ENCODE measurements at places on chromosomes 4 and X.

GRCh38 chr4:25347473-25347872, 29.6 kb upstream of the ANAPC4 start:
- no peak for DNase-seq

GRCh38 chrX:109889289-109890006, 113.5 kb upstream of the TMEM164 start:
- DNase-seq, result no peak

DNA sequence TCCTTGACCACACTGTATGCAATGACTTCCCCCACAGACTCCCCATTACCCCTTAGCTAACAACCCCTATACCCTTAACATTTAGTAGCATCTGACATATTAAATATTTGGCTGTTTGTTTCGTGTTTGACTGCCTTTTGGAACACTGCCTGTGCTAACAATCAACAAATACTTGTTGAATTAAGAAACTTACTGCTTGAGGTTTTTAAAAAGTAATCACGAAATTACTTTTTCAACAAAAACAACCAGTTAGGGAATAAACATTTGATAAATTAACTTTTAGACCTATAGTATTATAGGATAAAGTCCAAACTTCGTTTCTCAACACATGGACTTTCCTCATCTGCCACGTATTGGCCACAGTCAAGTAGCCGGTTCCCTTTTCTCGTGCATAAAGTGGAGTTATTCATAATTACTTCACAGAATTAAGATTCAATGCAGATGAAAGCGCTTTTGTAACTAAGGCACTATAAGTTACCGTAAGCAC, 555 bp upstream of the ELMOD2 start:
- DNase-seq, result no peak

DNA sequence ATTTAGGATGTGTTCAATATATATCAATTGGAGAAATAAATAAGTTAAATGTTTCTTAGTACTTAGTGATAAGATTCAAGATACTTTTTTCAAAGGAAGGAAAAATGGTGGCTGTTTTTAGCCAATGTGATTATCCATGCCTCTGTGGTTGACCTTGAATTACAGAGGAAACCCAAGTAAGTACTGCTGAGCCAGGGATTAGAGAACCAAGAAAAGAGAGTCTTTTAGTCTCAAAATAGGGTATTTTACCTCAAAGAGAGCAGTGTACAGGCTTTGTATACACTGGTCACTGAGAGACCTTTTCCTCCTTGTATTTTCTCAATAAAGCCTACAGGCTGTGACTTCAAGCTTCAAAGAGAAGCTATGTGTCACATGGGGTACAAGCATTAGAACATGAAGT, 1075.3 kb downstream of the ADGRL3 start:
- DNase-seq, result no peak

- DNase-seq, result no peak
Observed at GRCh38 chrX:72052415-72053090, 79.2 kb downstream of the RTL5 start.

- DNase-seq, result no peak
Observed at GRCh38 chr4:185479507-185479971, 8.0 kb upstream of the CCDC110 start.

- no peak for DNase-seq
Observed at GRCh38 chr4:150970685-150971151, 44.4 kb downstream of the LRBA start.

DNA sequence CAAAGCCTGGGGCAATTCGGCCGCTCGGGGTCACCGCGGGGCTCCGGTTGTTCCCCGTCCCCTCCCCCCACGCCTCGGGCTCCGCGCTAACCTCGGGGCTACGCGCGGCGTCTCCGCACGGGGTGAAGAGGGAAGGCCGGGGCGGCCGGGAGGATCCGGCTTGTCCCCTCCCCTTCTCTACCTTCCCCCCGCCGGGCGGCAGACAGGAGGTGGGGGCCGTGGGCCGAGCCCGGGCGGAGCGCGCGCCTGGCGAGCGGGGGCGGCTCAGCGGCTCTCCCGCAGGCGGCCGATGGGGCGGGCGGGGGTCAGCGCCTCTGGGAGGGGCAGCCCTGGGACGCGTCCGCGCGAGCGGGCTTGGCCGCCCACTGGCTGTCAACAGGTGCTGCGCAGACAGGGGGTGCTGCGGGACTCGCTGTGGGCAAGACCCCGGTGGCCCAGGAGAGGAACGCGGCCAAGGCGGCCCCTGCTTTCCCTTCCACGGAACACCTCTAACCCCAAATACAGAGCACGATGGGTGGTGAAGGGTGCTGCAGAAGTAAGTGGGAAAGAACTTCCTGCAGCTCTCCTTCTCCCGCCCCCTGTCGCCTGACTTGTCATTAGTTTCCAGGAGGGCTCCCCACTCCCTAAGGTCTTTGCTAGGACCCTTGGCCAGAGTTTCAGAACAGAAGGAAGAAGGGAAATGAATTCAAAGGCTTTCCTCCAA, at the start of gene PDGFC:
Gene PDGFC, minus strand, starts transcription at position 124 of the 703 bp plus-strand sequence. CDS start 896 bp downstream, outside the sequence.
- no peak for DNase-seq

DNA sequence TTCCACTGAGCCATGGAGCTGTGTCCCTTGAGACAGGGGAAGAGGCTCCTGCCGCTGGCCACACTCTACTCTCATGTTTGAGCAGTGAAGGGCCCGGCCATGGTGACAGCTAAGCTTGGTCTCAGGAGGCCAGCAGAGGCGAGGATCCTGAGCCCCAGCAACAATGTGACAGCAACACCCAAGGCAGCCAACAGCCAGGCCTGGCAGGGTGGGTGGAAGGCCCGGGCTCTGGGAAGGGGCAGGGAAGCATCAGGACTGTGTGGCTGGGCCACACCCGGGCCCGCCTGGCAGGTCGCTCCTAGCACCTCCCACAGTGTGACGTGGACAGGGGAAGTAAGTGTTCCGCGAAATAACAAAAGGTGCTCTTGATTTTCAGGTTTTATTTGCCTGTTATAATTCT, 24.8 kb downstream of the L1CAM start:
- no peak for DNase-seq

DNA sequence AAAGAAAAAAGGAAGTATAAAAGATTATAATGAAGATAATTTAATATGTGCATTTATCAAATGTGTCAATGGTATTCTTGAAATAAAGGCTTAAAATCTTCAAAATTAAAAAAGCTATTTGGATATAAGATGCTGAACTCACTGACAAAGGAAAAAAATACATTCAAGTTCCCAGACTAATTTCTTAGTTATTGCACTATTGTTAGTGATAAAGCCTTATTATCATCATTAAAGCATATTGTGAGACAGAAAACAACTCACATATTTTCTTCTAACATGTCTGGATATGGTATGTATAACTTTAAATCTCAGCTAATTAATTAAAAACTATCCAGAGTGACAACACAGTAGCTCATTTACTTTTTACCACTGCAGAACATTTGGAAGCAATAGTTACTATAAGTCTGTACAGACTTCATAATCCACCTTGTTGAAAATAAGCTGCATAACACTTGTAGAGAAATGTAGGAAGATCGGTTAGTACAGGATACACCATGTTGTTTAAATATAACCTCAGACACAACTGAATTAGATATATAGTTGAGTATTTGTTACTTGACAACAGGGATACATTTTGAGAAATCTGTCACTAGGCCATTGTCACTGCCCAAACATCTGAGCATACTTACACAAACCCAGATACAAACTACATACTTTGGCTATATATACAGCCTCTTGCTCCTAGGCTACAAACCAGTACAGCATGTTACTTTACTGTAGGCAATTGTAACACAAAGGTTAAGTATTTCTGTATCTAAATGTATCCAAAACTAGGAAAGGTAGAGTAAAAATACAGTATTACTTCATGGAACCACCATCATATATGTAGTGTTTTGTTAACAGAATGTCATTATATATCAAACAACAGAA, 12.8 kb upstream of the FAM200B start:
- no peak for DNase-seq

- DNase-seq, result no peak
Observed at GRCh38 chr4:99845708-99846469, 29.3 kb downstream of the DAPP1 start.

GRCh38 chrX:27439771-27440170, 23.4 kb downstream of the PPP4R3C start:
- DNase-seq, result no peak

DNA sequence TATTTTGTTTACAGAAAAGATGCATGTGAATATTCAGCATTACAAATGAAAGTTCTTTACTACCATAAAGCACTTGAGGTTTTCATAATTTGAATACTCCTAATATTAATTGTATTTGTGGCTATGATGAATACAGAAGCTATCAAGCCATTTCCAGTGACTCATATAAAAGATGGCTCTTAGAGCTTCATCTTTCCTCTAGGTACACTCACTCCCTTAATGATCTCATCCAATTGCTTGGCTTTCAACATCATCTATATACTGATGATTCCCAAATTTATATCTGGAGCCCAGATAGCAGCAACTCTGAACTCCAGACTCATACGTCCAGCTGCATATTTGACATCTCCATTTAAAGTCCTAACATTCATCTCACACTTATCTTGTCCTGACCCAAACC, 183.4 kb upstream of the FAM241A start:
- peak; percentile 40 for DNase-seq
